ENCODE measurements at places on chromosomes 1 and 21.
A peak's percentile ranks its signal among the peaks of the same experiment; 100 is the strongest.

DNA sequence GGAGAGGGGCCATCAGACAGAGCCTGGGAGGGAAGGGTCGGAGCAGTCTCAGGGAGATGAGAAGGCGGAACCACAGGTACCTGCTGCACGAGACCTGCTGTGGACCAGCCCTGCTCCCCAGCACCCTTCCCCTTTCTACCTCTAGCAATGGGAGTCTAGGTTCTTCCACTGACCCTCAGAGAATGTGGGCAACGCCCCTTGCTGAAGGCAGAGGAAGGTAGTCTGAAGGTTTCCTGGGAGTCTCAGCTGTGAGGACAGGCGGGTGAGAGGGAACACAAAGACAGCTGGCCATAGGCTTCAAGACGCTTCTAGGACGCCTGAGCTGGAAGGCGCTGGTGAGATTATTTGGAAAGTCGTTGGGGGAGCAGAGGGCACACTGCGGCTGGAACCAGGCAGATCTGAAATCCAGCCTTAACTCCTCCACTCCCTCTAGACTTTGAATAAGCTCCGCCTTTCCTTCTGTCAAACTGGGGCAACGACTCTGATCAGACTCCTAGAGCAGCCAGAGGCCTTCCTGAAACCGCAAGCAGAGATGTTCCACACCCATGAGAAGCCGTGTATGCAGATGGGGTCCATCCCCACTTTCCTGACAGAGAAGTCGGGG lies 18.1 kb downstream of the SLC45A3 start:
- DNase-seq = peak; percentile 88

- no peak for DNase-seq
Measured at GRCh38 chr1:201754353-201754752, 74.6 kb upstream of the IPO9 start.

DNA sequence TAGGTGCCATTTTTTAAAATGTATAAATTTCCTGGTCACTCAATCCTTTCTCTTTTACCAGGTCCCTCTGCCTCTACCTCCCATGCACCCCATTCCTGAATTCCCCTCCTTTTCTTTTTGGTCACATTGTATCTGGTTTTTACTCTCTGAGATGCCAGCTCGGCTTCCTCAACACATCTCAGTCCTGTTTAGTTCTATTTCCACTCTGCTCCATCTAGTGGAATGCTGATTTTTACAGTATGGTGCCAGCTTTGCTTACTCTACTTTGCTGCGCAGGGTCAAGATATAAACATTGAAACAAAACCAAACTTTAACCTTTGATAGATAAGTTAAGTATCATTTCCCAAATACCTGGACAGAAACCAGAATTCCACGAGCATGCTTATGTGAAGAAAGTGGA lies 96.0 kb downstream of the ESRRG start:
- no peak for DNase-seq

DNA sequence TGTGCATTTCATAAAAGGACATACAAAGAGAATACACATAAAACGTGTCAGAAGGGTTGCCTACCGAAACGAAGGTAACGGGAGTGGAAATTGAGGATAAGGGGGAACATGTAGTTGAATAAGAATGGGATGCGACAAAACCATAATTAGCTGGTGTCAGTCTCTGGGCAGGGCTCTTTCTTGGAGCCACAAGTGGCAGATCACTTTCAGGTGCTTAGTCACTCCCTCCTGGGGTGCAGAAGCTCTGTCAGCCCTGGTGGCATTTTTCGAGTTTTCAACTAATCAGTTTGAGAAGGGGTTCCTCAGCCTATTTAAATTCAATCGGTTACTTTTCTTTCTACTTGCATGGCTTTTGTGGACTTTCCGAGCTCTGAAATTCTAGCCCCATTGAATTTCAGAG lies 133.9 kb upstream of the IGSF21 start:
- no peak for DNase-seq

- DNase-seq = no peak
Measured at GRCh38 chr1:67764633-67765032, 68.6 kb downstream of the GNG12 start.

Measured in D721Med (cell line).